SIG-M5 (cell line): ENCODE measurements at places on chromosomes 12 and 14.

GRCh38 chr12:132046561-132046960, 96.8 kb downstream of the EP400 start:
- no peak for DNase-seq

DNA sequence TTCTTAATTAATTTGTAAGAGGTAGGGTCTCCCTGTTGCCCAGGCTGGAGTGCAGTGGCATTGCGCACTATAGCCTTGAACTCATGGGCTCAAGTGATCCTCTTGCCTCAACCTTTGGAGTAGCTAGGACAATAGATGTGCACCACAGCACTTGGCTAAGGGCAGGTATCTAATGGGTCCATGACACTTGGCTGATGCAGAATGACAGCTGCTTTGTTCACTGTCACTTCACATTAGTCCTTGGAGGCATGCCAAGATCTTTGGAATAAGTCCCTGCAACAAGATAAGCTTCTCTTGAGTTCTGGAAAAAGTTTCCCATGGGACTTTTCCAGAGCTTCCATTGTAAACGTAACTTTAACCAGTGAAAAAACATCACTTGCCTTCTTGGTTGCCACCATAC, 23.4 kb downstream of the COQ6 start:
- DNase-seq: no peak

GRCh38 chr12:6279631-6280030, 30.9 kb upstream of the PLEKHG6 start:
- DNase-seq: no peak

DNA sequence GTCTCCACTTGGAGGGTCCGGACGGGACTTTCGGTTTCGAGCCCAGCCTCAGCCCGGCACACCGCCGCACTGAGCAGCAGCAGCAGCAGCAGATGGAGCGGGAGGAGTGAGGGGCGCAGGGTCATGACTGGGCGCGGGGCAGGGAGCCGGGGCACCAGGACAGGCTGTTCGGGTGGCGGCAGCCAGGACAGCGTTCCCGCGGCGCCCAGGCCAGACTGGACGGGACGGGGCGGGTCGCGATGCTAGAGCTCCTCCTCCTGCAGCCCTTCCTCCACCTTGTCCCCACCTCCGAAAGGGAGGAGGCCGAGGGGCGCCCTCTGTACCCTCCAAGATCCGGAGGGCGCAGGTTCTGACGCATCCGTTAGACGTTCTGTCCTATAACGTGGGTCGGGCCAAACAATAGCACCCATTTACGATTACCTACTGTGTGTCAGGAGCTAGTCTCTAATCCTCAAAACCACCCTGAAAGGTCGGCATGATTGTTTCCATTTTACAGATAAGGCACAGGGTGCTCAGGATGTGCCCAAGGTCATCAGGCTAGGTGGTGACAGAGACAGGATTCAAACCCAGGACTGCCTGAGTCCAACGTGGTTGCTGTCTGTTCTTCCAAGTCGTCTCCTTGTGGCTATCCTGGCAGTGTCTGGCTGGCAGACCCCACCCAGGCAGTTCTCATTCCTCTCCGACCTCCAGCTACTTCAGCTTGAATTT, at the start of gene FKBP11:
Gene FKBP11, minus strand, starts transcription at position 189 of the 708 bp plus-strand sequence. Its CDS starts 64 bp downstream, at position 125.
- DNase-seq: no peak

DNA sequence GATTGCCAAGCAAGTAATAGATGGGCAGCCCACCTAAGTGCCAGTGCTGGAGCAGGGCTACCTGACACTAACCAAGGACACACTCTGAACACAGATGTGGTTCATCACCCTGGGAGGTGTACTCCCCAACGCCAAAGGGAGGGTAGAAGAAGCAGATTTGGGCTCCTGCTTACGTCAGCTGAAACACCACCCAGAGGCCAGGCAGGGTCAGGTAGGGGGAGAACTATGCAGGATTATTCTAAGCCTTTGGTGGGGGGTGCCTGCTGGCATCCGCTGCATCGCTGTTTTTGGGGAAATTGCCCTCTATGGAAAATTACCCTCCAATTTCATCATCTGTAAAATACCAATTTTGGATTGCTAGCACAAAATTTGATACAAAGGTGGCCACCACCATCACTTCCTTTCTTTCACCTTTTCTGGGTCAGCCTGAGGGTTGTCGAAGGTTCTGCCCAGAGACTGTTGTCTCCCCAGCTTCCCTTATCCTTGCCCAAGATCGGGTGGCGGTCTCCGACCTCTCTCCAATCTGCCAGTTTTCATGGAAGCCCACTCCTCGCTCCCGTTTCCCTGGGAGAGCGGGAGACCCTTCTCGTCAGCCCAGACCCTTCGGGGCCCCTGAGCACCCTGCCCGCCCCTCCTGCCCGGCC, 535 bp downstream of the BIN2 start:
- DNase-seq: no peak

DNA sequence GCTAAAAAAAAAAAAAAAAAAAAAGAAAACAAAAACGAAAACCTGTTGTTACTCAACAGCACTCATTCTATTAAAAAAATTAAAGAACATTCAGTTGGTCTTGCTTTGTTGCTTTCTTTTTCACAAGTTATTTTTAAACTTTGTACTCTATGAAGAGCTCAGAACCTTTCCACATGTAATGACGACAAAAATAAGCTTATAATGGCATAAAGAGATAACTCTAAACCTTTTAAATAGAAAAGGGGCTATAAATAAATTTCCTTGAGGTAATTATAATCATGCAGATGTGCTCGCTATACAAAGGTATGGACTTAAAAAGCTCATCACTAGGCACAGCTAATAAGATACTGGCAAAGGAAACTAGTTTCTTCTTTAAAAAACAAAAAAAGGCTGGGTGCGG, 13.4 kb downstream of the NR2C1 start:
- DNase-seq: no peak

DNA sequence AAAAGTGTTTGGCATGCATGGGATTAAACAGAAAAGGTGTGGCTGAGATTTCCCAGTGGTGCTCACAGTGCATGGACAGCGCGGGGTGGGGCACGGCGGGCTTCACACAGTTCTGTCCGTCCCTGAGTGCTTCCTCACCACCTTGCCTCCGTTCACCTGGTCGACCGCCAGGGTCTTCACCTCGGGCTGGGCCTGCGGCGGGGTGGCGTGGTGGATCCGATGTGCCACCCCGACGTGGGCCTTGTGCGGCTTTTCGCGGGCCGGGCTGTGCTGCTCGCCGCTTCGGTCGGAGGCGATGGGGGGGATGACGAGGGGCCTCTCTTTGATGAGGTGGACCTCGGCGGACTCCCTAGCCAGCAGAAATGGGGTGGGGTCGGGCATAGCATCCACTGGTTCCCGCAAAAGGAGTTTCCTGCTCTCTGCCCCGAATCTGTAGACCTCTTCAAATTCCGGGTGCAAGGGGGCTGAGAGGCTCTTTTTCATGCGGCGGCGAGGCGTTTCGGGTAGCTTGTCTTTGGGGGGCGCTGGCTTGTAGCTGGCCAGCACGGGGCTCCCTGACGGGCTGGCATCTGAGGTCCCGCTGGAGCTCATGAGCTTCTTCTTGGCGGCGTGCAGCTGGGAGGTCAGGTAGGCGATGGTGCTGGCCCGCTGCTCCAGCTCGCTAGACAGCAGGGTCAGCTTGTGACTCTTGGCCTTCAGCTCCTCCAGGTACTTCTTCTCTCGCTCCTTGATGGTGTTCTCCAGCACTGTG, 35.5 kb downstream of the CCDC92 start:
- DNase-seq: no peak

- DNase-seq: no peak
Observed at GRCh38 chr12:121796855-121797751, 3.6 kb upstream of the RHOF start.

- no peak for DNase-seq
Observed at GRCh38 chr14:37606678-37607077, 11.2 kb downstream of the TTC6 start.

GRCh38 chr12:68432622-68433021, 100.5 kb upstream of the MDM1 start:
- no peak for DNase-seq

GRCh38 chr12:95877622-95878021, 18.9 kb downstream of the SNRPF start:
- DNase-seq: no peak

DNA sequence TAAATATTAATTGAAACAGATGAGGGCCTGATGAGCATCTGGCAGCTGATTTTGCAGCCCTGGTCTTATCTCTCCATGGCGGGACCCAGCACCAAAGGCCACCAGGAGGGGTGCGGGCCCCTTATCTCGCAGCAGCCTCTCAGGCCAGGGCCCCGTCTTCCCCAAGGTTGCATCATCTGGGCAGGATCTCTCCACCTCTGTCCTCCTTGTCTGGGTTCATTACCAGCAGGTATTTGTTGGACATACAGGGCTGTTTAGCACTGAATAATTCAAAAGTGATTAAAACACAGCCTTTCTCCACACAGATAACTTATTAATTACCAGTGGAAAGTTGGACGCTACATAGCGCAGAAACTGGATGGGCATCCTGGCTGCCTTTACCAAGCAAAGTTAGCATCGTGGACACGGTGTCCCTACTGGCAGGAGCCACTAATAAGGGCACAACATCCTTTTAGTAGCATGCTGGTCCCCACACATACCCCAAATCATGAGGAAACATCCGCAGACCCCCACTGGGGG, 25.8 kb downstream of the TMEM120B start:
- DNase-seq: no peak

- DNase-seq: peak; percentile 39
Observed at GRCh38 chr12:41697161-41697560, 447.5 kb downstream of the GXYLT1 start.
